ENCODE measurements at places on chromosomes 3 and 15.
A peak's percentile ranks its signal among the peaks of the same experiment; 100 is the strongest.

GRCh38 chr3:13529196-13530112 is 19.5 kb upstream of the FBLN2 start:
- DNase-seq, result no peak

- no peak for DNase-seq
Observed at GRCh38 chr15:40229956-40230355, 8.9 kb upstream of the PAK6 start.

- DNase-seq, result no peak
Observed at GRCh38 chr3:134567605-134568004, 81.7 kb downstream of the CEP63 start.

- DNase-seq, result no peak
Observed at GRCh38 chr3:181105646-181106045, 116.1 kb upstream of the DNAJC19 start.

DNA sequence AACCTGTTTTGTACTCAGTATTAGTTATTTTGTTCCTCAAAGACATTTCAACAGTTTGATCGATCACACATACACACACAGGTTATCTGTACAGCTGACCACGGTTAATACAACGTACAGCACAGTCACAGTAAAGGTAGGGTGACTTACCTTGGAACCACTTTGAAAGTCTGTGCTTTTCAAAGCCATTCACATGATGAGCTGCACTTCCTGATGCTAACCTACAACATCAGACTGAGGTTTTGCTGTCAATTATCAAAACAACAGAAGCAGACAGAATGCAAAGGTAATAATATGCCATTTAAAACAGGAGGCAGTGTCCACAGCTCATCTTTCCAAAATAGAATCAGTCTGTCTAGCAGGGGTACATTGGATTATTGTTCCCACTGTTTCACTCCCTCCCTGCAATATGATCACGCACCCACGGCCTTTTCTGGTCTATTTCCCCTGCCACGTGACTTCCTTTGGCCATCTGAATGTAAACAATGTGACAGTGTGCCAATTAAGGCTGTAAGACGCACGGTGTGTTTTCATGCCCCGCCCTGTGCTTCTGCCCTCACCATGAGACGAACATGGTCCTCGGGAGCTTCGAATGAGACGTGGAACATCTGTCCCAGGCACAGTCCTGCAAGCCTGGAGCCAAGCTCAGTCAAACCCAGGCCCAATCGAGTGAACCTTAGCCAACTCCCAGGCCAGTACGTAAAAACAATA is 102.4 kb downstream of the FMN1 start:
- DNase-seq, result no peak

DNA sequence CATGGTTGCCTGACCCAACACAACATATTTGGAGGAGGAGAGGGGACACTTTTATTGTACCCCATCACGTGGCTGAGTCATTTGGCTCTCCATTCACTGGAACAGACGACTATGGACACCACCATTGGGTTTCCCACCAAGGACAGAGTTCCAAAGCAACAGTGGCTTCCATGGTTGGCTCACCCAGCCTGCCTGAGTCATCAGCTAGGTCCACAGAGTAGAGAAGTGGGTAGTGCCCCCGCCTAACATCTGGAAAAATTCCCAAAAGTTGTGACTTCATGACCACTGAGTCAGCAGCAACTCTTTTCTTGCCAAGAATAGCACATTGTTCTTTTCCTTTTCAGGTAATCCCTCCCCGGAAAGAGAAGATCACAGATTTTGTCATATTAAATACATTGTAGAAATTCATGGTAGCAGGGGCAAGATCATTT is 3.0 kb upstream of the PPP1R2 start:
- DNase-seq, result peak; percentile 28

DNA sequence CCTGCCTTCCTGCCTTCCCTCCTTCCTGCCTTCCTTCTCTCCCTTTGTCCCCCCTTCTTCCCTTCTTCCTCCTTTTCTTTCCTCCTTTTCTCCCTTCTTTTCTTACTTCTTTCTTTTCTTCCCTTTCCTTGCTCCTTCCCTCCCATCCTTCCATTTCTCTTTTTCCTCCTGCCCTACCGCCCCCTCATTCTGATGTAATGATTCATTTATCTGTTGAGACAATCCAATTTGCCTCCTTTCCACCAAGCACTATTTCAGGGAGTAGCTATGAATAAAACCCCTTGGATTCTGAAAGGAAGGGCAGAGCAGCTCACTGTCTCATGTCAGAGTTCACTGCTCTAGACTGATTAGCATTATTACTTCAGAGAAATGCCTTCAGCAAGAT is 462.6 kb downstream of the PDCD6IP start:
- no peak for DNase-seq

- no peak for DNase-seq
Observed at GRCh38 chr15:62457100-62457499, 292.0 kb upstream of the C2CD4B start.

- no peak for DNase-seq
Observed at GRCh38 chr15:84608707-84609284, 8.0 kb downstream of the ZSCAN2 start.

GRCh38 chr3:159652452-159652851 is 336.2 kb upstream of the IL12A start:
- DNase-seq, result no peak

GRCh38 chr3:45689787-45690145 is 570 bp downstream of the SACM1L start:
- no peak for DNase-seq

GRCh38 chr15:68874788-68875187 is 54.1 kb upstream of the ANP32A start:
- no peak for DNase-seq

DNA sequence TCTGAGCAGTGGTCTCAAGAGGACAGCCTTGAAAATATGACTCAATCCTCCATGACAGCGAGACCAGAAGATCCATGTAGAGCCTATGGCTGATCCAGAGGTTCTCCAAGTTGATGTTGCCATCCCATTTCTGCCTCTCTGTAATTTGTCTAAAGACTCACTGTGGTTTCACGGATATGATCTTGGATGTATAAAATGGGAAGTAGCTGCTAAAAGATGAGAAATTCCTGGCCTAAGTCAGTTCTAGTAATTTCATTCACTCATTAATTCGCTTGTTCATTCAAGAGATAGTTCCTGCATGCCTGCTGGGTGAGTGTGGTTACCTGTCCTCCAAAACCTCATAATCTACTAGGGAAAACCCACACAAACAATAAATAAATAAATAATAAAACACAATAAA is 145.9 kb downstream of the TNIK start:
- no peak for DNase-seq

DNA sequence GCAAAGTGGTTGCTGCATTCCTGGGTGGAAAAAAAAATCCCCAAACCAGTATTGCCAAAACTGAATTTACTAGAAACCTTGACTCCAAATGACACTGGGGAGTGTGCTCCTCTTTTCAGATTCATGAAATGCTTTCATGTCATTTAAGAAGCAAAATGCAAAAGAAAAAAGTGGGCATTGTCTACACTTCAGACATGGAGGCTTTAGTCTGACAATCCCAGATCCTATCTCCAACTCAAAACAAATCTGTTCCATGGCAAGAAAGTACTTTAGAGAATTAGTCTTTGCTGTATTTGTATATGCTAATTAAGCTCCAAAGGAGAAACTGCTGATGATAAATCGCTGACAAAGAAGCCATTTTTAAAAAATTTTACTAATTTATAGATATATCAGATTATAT is 366.7 kb downstream of the MAGI1 start:
- no peak for DNase-seq

DNA sequence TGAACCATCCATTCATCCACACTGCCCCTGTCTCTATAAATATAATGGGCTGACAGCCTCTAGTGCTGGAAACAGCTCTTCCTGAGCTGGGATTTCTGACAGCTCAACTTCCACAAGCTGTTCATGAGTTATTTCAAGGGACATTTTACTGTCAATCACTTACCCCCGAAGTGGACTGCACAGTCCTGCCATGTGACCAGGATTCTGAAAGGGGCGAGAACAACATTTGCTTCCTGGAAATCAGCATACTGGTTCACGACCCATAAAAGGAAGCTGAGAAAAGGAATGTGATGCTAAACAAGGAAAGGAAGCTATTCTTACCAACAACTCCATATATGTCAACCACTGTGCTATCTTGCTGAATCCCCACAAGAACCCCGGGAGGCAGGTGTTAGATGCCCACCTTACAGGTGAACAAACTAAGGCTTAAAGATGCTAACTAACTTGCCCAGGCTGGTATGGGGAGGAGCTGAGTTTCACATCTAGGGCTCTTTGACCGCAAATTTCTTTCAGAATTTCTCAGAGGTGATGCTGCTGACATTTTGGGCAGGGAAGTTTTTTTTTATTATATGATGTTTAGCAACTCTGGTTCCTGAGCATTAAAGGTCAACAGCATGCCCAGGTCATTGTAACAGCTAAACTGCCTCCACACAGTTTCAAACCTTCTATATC is 16.5 kb upstream of the REC114 start:
- no peak for DNase-seq

GRCh38 chr3:66904831-66905493 is 93.1 kb upstream of the KBTBD8 start:
- DNase-seq, result no peak

- DNase-seq, result no peak
Observed at GRCh38 chr3:9861626-9862130, 17.9 kb upstream of the RPUSD3 start.

GRCh38 chr15:75182187-75183131 is 19.2 kb upstream of the C15orf39 start:
- DNase-seq, result no peak

DNA sequence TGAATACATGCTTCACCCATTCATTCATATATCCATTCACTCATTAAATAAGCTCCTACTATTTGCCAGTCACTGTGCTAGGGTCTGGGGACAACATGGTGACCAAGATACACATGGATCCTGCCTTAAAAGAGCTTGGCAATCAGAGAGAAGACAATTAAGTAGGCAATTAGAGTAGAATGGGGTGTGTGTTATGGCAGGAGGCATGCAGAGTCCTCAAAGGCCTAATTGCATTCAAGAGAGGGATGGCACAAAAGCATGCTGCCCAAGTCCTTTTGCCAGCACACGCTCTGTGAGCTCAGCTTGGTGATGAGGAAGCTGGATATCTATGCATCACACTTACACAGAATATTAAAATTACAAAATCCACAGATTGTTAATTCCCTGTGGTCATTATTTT is 2.8 kb upstream of the PRICKLE2 start:
- no peak for DNase-seq

- no peak for DNase-seq
Observed at GRCh38 chr3:72549761-72550581, 298.3 kb downstream of the SHQ1 start.

GRCh38 chr3:29454161-29454611 is 173.3 kb downstream of the RBMS3 start:
- DNase-seq, result no peak

- DNase-seq, result no peak
Observed at GRCh38 chr3:126155280-126155640, 25.1 kb downstream of the ALDH1L1 start.

GRCh38 chr15:78075490-78076230 is 1.9 kb downstream of the TBC1D2B start:
- DNase-seq, result no peak

DNA sequence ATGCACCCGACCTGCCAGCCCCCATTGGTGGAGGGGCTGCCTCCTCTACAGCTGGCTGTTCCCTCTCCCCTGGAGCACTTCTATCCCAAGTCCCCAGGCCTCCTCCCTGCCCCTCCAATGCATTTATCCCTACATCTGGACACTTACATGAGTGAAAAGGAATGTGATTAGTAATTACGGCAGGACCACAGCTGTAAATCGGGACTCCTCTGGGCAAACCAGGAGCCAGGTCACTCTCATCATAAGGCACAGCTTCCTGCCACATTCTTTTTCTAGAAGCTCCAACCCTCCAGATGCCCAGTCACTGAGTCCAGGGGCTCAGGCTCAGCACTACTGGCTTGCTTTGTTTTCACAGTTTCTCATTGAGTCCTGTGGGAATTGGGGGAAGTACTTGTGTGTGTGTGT is 54.3 kb downstream of the IL20RB start:
- no peak for DNase-seq

GRCh38 chr3:29618395-29619282 is 337.8 kb downstream of the RBMS3 start:
- DNase-seq, result no peak

- no peak for DNase-seq
Observed at GRCh38 chr3:109804697-109805096, 467.4 kb upstream of the DPPA4 start.

GRCh38 chr15:82656641-82657266 is 9.6 kb upstream of the CPEB1 start:
- DNase-seq, result no peak

DNA sequence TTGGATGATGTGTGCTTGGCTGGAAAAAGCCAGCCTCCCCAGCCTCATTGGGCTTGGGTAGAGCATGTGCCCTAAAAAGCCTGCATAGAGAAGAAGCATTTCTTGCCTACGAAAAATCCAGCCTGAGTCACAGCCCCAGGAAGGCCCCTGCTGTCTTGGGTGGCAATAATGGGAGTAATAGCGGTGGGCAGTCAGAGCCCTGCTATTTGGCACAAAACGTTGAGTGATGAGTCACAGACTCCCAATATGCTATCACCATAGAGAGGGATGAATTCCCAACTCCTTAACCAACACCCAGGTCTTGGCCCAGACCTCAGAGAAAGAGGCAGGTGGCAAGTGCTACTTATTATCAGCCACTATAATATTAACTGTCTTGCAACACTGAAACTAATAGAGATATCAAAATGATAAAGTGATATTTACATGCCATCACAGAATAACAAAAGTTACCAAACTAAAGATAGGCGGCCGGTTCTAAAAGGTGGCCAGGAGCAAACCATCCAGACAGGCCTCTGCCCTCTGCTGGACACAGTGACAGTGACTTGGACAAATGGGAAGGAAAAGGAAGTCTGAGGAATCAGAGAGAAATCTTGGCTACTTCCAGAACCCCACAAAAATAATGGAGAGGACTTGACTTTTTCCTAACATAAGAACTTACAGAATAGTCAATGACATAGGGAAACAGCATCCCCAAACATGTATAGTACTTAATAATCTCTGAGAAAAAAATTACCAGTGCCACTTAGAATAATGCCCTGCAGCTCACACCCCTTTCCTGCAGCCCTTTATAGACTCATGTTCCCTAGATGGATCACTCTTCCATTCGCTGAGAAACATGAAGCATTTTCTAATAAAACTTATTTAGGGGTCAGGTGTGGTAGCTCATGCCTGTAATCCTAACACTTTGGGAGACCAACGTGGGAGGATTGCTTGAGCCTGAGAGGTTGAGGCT is 51.9 kb upstream of the MUC13 start:
- DNase-seq, result no peak

DNA sequence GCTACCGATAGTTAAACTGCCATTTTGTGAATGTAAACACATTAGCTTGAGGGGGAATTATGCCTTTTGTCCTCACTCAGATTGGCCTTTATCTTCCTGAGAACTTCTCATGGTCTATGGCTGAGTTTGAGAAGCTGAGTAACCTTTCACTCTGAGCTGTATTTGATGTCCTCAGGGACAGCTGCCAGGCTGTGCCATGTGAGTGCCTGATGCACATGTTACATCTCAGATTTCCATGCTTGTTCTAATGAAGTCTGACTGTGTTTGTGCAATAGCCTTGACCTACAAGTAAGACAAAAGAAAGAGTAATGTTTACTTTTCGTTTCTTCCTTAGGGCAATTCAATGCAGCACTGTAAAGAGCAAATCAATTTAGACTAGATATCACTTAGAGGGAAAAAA is 44.1 kb upstream of the ARL6 start:
- DNase-seq, result no peak

GRCh38 chr3:66592016-66592761 is 91.4 kb upstream of the LRIG1 start:
- no peak for DNase-seq

All from effector CD4-positive, alpha-beta T cell (primary cell).